ENCODE measurements at places on chromosomes 3 and 15.

- DNase-seq = no peak
Measured at GRCh38 chr3:182803596-182803995, 10.3 kb downstream of the ATP11B start.

DNA sequence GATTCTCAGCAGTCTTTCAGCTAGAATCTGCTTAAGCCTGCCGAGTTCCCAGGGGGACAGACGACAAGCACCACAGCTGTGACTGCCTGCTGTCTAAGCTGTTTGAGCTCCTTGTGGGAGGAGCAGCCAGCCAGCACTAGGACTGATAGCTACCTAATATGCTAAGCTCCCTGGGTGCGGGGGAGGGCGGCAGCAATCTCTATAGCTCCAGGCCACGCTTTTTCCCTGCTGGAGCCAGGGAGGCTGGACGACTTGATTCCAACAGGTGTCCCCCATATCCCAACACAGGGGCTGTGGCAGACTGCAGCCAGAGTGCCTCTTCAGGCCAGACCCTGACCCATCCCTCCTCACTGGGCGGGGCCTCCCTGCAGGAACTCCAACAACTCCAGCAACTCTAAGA lies 134.1 kb upstream of the ARPP21 start:
- no peak for DNase-seq

GRCh38 chr3:170751083-170751898 lies 118.7 kb downstream of the RPL22L1 start:
- no peak for DNase-seq

DNA sequence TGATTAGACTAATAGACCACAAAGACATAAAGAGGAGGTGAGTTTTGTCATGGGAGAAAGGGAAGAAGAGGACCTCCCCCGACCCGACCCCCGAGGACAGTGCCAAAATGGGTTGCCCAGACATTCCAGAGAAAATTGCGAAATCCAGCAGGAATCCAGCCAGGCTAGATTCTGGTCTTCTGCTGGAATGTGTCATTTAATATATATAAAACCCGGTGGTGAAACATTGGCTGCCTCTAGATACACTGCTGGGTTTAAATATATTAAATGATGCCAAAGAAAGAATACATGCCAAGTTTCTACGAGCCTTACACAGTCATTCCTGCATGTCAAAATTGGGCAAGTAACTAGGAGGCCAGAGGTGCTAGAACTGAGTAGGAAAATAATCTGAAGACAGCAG lies 45.3 kb upstream of the SPESP1 start:
- no peak for DNase-seq

DNA sequence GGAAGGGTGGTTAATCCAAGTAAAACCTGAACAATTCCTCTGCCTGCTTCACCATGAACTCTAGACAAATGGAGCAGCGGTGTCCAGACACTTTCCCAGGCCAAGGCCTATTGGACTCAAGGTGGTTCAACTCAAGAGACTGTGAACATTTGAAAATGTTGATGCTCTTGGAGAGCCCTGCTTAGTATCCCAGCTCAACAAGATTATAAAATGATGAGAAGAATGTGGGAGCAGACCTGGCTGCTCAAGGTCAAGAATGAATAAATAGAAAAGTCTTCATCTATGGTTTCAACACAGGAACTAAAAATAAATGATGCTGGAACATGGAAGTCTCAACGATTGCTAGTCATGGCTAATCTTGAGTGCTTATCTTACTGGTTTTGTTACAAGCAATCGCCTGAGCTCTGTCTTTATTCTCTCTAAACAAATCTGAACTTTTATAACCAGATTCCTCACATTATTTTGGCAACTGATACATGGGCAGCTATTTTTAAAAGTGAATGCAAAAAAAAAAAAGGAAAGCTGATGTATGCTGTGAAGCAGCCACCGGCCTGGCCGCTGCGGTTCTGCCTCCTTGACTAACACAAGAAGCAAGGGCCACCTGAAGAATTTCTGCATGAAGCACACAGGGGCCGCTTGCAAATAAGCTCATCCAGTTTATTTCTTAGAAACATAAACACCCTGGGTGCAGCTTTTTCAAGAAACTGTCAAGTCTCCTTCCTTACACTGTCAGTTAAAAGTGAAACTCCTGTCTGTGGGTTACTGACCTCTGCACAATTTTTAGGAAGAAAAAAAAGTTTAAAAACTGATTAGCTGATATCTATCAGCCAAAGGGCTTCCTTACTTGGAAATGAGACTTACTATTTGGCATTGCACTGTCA lies 120.1 kb upstream of the ARHGEF3 start:
- no peak for DNase-seq

All from T-helper 2 cell (primary cell).